ENCODE measurements at places on chromosomes 5 and 9. TPM values are rescaled to one million over a fixed set of nuclear protein-coding genes. Genes with fewer than 3 reads are reported as not detected.

The MARCOL gene
- total RNA-seq: not detected

The TUSC1 gene
- 12.2 TPM for total RNA-seq

The C5orf58 gene
- total RNA-seq: not detected

The C9orf50 gene
- not detected for total RNA-seq

The TLE1 gene
- 39.3 TPM for total RNA-seq

The DMRTA1 gene
- 0.32 TPM for total RNA-seq

The IGIP gene
- total RNA-seq: 7.8 TPM

The LHX2 gene
- total RNA-seq: not detected

The EGFLAM gene
- total RNA-seq: 3.0 TPM

DNA sequence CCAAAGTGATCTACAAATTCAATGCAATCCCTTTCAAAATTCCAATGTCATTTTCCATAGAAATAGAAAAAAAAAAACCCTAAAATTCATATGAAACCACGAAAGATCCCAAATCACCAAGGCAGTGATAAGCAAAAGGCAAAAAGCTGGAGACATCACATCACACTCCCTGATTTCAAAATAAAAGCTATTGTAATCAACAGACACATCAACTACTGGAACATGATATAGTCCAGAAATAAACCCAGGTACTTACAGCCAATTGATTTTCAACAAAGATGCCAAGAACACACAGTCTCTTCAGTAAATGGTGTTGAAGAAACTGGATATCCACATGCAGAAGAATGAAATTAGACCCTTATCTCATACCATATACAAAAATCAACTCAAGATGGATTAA, 224.0 kb downstream of the WDR70 start:
- DNase-seq: no peak

GRCh38 chr9:4859035-4859434, 66.3 kb downstream of the RCL1 start:
- no peak for DNase-seq

DNA sequence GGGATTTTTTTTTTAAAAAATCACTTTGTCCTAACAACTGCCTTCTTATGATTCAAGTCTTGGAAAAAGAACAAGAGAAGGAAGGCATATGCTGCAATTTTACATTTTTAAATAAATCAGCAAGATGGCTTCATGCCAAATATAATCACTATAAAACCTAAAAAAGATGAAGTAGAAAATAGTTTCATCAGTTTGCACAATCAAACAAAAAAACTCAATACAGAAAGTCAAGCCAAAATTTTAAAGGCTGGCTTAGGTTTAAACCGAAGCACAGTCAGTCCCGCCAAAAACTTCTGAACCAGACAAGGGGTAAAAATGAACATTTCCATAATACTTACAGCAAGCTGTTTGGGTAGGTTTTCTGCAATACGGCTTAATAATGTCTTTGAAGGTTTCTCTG, 57.3 kb downstream of the ZFR start:
- DNase-seq: no peak

- no peak for DNase-seq
These were observed 5.3 kb downstream of the SARDH start for GRCh38 chr9:133732639-133733408.

DNA sequence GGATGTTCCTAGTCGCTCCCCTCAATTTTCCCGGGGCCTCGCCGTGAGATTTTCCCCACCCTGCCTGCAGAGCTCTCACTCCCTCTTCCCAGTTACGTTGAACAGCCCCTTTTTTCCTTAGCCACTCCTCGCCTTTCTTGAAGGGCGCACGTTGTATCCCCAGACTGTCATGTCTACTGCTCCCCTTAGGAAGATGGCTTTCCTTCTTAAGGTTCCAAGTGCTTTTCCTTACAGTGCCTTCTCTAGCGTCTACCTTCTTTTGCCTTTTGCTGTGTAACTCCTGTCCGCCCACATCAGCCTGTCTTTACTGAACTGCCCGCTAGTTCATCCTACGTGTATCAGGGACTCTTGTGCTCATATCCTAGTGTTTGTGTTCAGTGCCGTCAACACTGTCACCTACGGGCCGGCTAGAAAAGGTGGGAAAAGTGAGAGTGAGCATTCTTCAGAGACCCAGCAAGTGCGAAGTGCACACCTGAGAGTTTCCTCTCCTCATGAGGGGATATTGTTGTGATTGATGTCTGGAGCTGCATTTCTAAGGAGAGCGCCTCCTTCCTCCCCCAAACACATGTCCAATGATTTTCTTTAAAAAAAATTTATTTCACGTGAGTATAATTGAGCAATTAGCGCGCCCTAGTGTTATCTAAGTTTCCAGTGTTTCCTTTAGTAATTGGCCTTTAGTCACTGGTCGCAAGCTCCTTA, 764 bp downstream of the CAMLG start:
- peak; percentile 54 for DNase-seq

DNA sequence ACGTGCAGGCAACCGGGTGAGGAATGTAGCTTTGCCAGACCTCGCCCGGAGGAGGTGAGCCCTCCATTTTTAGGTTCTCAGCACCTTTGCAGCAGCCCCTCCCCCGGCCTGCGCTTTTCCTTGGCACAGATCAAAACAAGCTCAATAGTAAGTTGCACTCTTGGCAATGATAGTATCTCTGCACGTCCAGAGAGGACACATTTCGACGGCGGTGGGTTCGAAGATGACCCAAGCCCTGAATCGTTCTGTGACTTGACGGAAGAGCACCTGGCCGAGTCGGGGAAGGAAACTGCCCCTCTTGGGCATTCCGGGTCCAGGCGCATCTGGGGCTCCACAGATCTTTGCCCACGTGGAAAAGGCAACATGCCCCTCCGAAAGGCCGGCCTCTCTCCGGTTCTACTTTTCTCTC, 904 bp downstream of the GDNF start:
- DNase-seq: no peak

- peak; percentile 27 for DNase-seq
These were observed 6.7 kb downstream of the PTCH1 start for GRCh38 chr9:95509851-95510708.

DNA sequence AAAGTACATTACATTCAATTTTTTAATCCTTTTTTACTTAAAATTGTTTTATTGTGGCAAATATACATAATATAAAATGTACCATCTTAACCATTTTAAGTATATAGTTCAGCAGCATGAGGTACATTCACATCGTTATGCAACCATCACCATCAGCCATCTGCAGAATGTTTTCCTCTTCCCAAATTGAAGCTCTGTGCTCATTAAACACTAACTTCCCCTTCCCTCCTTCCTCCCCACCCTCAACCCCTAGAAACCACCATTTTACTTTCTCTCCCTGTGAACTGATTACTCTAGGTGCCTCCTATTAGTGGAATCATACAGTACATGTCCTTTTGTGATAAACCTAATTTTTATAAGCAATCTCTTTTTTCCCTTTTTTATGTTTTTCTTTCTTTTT, 15.6 kb downstream of the TEX53 start:
- DNase-seq: no peak

DNA sequence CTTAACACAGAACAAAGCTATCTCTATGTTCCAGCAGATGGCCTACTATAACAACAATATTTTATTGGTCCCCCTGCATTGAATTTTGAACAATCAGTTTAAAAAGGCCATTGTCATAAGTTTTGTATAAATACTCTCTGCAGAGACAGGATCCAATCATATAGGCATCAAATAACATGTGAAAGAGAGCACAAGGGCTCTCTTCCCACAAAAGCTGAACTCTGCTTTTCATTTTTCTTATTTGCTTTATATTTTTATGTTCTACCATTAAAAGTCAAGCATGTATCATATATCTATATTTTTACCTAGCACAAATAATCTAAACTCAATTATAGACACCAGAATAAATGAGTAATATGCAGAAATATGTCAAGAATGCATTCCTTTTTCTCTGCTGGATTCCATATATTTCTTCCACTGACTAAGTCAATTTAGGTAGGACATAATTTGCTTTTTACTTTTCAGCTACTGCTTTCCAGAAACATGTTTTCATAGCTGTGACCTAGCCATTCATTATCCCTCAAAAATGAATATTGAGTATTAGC, 143.6 kb downstream of the CDH9 start:
- no peak for DNase-seq

DNA sequence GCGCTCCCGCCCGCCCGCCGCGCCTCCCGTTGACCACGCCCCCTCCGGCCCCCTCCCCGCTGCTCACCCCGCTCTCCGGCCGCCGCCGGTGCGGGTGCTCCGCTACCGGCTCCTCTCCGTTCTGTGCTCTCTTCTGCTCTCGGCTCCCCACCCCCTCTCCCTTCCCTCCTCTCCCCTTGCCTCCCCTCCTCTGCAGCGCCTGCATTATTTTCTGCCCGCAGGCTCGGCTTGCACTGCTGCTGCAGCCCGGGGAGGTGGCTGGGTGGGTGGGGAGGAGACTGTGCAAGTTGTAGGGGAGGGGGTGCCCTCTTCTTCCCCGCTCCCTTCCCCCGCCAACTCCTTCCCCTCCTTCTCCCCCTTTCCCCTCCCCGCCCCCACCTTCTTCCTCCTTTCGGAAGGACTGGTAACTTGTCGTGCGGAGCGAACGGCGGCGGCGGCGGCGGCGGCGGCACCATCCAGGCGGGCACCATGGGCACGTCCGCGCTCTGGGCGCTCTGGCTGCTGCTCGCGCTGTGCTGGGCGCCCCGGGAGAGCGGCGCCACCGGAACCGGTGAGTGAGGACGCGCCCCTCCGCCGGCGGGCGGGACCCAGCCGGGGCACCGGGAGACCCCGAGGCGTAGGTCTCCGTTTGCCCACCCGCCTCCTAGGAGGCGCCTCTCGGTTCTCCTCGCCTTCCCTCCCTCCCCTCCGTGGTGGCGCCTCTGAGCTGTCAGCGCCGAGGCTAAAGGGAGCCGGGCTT, at the start of gene VLDLR:
VLDLR (plus strand) TSS at position 66 of the 739 bp plus-strand sequence; CDS start at position 469, 403 bp downstream.
- DNase-seq: no peak

DNA sequence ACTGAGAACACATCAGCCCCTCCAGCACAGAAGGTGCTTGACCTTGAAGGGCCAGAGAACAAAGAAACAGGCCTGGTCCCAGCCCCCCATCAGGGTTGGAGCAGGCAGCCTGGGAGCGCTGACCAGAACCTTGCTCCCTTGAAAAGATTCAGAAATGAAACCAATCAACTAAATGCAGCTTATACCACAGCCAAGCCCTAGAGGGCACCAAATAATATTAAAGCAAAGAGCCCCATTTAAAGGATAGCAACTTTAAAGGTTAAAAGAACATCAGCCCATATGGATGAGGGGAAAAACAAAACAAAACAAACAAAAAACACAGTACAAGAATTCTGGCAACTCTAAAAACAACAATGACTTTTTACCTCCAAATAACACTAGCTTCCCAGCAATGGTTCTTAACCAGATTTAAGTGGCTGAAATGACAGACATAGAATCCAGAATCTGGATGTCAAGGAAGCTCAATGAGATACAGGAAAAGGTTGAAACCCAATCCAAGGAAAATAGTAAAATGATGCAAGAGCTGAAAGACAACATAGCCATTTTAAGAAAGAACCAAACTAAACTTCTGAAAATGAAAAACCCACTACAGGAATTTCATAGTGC, 471.9 kb downstream of the MTRR start:
- DNase-seq: peak; percentile 6

DNA sequence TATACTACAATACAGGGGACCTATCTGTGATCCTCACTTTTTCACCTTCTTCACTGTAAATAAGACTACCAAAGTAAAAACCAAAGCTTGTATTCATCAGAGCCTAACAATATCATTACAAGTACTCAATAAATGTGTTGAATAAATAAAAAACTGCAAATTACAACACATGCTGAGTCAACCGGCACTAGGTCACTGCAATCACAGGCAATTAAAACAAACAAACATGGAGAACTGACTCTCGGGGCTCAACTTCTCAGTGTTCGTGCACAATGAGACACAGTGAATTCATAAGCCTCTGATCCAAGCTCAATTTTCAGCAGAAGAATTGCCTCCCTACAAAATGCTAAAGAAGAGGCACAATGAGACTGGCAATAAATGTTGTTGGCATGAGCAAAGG, 69.2 kb downstream of the CDK5RAP2 start:
- peak; percentile 23 for DNase-seq

DNA sequence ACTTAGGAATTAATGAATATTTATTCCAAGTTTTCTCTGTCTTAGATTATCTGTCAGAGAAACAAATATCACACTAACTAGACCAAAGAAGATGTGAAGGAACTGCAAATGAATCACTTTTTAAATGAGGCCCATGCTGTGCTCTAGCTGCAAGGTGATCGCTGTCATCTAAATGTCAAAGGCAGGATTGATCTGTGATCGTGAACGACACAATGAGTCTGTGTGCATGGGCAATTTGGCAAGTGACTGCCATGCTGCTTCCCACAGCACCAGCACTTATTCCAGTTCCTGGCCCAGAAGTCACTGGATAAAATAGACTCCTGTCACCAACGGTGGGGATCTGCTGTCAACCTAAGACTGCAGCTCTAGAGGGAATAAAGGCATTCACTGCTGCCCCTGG, 141.2 kb downstream of the TRIM36 start:
- DNase-seq: no peak

DNA sequence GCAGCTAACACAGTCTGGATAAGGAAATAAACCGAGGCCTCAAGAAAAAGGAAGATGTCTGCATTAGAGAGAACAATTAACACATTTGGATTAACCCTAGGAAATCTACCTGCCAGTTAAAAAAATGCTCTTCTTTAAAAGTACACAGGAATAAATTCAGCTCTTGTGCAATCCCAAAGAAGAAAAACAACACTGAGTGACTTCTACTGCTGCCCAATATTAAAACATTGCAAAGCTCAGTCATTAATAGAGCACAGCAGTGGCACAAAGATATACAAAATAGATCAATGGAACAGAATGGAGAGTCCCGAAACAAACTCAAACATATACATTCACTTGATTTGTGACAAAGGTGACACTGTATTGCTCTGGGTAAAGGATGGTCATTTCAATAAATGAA, 119.7 kb downstream of the GNAQ start:
- no peak for DNase-seq

- no peak for DNase-seq
These were observed 18.6 kb downstream of the RALGDS start for GRCh38 chr9:133102190-133103021.

DNA sequence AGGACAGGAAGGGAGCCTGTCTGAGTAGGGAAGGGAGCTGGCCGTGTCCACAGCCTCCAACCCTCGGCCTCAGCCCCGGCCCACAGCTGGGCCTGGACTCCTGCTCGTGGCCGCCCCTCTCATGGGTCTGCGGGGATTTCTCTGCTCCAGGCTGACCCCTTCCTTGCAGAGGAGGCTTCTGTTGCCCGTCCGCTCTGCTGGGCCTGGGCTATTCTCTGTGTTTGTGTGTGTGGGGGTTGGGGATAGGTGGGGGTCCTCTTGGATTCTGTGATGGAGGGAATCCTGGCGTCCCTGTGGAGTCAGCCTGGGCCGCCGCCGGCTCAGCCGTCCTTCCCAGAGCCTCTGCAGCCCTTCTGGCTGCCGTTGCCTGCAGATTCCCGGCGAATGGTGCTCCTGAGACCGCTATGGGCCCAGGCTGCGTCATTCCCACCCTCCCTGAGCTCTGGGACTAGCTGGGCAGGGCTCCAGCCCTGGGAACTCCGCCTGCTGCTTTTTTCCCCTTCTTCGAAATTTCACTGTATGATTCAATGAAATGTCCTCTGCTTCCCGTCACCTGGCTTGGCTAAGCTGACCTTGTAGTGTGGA, 64.2 kb downstream of the FGF18 start:
- DNase-seq: peak; percentile 66

DNA sequence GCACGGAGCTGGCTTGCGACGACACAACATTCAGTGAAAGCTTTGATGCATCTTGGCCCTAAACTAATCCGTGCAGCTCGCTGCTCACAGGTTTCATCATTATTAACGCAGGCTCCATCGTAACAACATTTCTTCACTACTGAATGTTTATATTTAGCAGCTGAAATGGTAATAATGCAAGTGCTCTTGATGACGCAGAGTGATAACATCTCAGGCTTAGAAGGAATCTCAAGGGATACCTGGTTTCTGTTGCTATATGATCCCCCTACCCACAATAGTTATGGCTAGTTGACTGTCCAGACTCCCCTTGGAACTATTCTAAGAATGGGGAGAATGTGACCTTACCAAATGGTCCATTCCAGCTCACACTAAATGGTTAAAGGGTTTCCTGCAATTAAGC, 36.2 kb downstream of the C5 start:
- DNase-seq: peak; percentile 17

All from fibroblast of villous mesenchyme (primary cell).